ENCODE measurements at places on chromosomes 7 and 10. TPM values are rescaled to one million over a fixed set of nuclear protein-coding genes. Genes with fewer than 3 reads are reported as not detected.

Gene EPHB6
- total RNA-seq = 6.8 TPM

Gene SRGN
- total RNA-seq = 954 TPM

Gene GIMAP6
- 100 TPM for total RNA-seq

Gene SPAM1
- total RNA-seq = not detected

Gene DPP6
- not detected for total RNA-seq

Gene CAMK2G
- total RNA-seq = 62.3 TPM

Gene OR9A2
- not detected for total RNA-seq

Gene TMEM60
- total RNA-seq = 3.9 TPM

Gene OR2A12
- not detected for total RNA-seq

Gene COL17A1
- total RNA-seq = not detected

Gene LIPM
- total RNA-seq = not detected

Gene C7orf57
- total RNA-seq = 0.85 TPM

Gene CYP3A4
- total RNA-seq = not detected

Gene LBX1
- not detected for total RNA-seq

Gene ASB10
- not detected for total RNA-seq

Gene UNCX
- total RNA-seq = not detected

Gene IL6
- 2.3 TPM for total RNA-seq

Gene ADAMTS14
- total RNA-seq = 1.5 TPM

Gene LEP
- total RNA-seq = not detected

Gene GIMAP1
- 11.1 TPM for total RNA-seq

Gene CBX3
- total RNA-seq = 126 TPM

Gene EN2
- total RNA-seq = not detected

Gene JAZF1
- 89.7 TPM for total RNA-seq

Gene GRM3
- total RNA-seq = not detected

Gene FAM13C
- total RNA-seq = not detected

Measured in natural killer cell (primary cell).